CD14-positive monocyte (primary cell): ENCODE measurements at places on chromosomes 13 and 19. TPM values are rescaled to one million over a fixed set of nuclear protein-coding genes. Genes with fewer than 3 reads are reported as not detected.

ZGLP1 gene
- 3.5 and 5.0 TPM in 2 replicates for polyA plus RNA-seq

VN1R2 gene
- not detected in 2 replicates for polyA plus RNA-seq

ADPRHL1 gene
- polyA plus RNA-seq, result 0.27 TPM

TNFSF13B gene
- polyA plus RNA-seq, result 558 TPM

SPPL2B gene
- polyA plus RNA-seq, result 64.9 and 67.4 TPM in 2 replicates

CRB3 gene
- polyA plus RNA-seq, result not detected in 2 replicates

GJB2 gene
- polyA plus RNA-seq, result not detected

CNN1 gene
- polyA plus RNA-seq, result not detected

KASH5 gene
- polyA plus RNA-seq, result not detected

MEGF8 gene
- polyA plus RNA-seq, result 0.15 TPM

PDCD5 gene
- 84.5 TPM for polyA plus RNA-seq

KLK2 gene
- not detected in 2 replicates for polyA plus RNA-seq

DNA sequence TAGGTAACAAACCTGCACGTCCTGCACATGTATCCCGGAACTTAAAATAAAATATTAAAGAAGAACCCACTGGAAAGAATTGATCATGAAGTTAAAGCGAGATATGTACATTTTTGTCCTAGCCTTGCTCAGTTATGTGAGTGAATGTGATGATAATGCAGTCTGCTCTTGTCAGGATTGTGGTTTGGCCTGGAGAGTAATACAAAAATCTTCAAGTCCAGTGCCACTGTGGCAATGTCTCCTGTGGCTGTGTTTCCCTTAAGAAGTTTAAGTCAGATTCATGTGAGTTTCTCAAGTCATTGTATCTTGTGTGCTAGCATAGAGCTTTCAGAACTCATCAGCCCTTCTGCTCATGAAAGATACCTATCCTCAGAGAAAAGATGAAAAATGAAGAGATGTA lies 18.0 kb upstream of the ITGBL1 start:
- H3K4me3 ChIP-seq, result no peak overlapping the region
- H3K36me3 ChIP-seq, result no peaks in the 10 kb centered on the region
- DNase-seq, result no peak
- H3K27ac ChIP-seq, result no peak overlapping the region
- H3K27me3 ChIP-seq, result no peaks in the 10 kb centered on the region

GRCh38 chr19:18450021-18450930 lies 12.3 kb upstream of the ISYNA1 start:
- H3K27ac ChIP-seq, result no peak overlapping the region
- no peaks in the 10 kb centered on the region for H3K27me3 ChIP-seq
- H3K36me3 ChIP-seq, result peaks cover 88% of the 10 kb centered on the region
- H3K4me1 ChIP-seq, result no peaks in the 10 kb centered on the region

- peaks cover 2% of the 10 kb centered on the region for H3K27me3 ChIP-seq
- no peak for DNase-seq
- H3K27ac ChIP-seq, result no peak overlapping the region
- no peaks in the 10 kb centered on the region for H3K4me1 ChIP-seq
- no peaks in the 10 kb centered on the region for H3K36me3 ChIP-seq
Observed at GRCh38 chr13:53180684-53181083, 152.1 kb downstream of the OLFM4 start.

GRCh38 chr19:51607077-51607476 lies 23.1 kb downstream of the SIGLEC5 start:
- H3K36me3 ChIP-seq, result peaks cover 7% of the 10 kb centered on the region
- no peak for DNase-seq
- no peaks in the 10 kb centered on the region for H3K4me1 ChIP-seq
- peaks cover 2% of the 10 kb centered on the region for H3K27me3 ChIP-seq
- no peak overlapping the region for H3K4me3 ChIP-seq

- H3K4me3 ChIP-seq, result no peak overlapping the region
- H3K27ac ChIP-seq, result no peak overlapping the region
- H3K36me3 ChIP-seq, result no peaks in the 10 kb centered on the region
- no peaks in the 10 kb centered on the region for H3K4me1 ChIP-seq
- DNase-seq, result no peak
Observed at GRCh38 chr13:97853550-97853949, 99.9 kb upstream of the IPO5 start.

DNA sequence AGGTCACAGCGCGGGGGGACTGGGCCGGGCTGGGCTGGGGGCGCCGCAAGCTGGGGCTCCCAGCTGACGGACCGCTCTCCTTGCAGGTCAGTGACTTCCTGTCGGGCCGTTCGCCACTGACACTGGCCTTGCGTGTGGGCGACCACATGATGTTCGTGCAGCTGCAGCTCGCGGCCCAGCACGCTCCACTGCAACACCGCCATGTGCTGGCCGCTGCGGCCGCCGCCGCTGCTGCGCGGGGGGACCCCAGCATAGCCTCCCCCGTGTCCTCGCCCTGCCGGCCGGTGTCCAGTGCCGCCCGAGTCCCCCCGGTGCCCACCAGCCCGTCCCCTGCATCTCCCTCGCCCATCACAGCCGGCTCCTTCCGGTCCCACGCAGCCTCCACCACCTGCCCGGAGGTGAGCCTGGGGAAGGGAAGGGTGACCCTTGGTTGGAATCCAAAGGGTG lies 5.7 kb downstream of the MIDN start:
- H3K27ac ChIP-seq, result peak overlapping the region; percentile 94
- DNase-seq, result no peak
- peaks cover 49% of the 10 kb centered on the region for H3K36me3 ChIP-seq
- peak overlapping the region; percentile 99 for H3K4me3 ChIP-seq
- H3K4me1 ChIP-seq, result peaks cover 52% of the 10 kb centered on the region

GRCh38 chr13:46743191-46743590 lies 53.8 kb downstream of the ESD start:
- DNase-seq, result no peak
- no peak overlapping the region for H3K27ac ChIP-seq
- H3K36me3 ChIP-seq, result peaks cover 54% of the 10 kb centered on the region
- no peaks in the 10 kb centered on the region for H3K27me3 ChIP-seq
- no peak overlapping the region for H3K4me3 ChIP-seq
- H3K4me1 ChIP-seq, result no peaks in the 10 kb centered on the region

DNA sequence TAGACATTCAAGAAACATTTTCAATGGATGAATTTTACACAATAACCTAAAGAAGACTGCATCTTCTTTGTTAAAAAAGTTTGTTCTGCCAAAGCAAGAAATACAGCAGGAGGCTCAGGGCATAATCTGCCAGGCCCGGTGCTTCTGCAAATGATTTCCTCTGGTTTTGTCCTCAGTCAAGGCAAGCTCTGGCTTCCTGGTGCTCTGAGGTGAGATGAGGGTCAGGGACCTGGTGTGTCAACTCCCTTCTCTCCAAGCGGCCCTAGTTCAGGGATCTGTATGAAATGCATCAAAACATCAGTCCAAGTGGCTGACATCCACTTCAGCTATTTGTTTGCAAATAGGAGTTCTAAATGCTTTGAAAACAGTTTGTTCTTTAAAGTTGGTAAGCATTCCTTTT lies 31.6 kb downstream of the LACC1 start:
- no peaks in the 10 kb centered on the region for H3K4me1 ChIP-seq
- H3K4me3 ChIP-seq, result no peak overlapping the region
- H3K27ac ChIP-seq, result no peak overlapping the region

- no peak overlapping the region for H3K27ac ChIP-seq
- H3K4me3 ChIP-seq, result no peak overlapping the region
- no peaks in the 10 kb centered on the region for H3K36me3 ChIP-seq
- no peak for DNase-seq
- no peaks in the 10 kb centered on the region for H3K4me1 ChIP-seq
Observed at GRCh38 chr13:101258071-101258470, 158.2 kb downstream of the NALCN start.

GRCh38 chr19:57248646-57249045 lies 8.2 kb downstream of the ZNF805 start:
- H3K36me3 ChIP-seq, result peaks cover 98% of the 10 kb centered on the region
- no peaks in the 10 kb centered on the region for H3K27me3 ChIP-seq
- no peak overlapping the region for H3K27ac ChIP-seq
- no peak overlapping the region for H3K4me3 ChIP-seq
- DNase-seq, result no peak

DNA sequence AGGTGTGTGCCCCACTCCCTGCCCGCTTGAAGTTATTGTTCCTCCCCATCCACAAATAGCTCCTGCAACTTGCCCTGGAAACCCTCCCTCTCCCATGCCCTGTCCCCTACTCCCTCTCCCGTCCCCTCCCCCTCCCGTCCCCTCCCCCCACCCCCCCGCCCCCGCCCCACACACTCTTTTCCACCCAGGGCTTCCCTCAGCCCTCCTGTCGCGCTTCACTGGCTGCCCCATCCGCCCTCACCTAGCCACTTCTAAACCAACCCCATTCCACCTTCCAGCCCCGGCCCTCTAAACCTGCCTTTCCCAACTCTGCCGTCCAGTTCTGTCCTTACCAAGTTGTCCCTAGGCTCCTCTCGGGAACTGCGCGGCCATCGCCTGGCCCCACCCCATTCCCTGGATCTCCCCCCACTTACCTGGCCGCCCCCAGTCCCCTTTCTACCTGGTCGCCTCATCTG lies 993 bp downstream of the RGL3 start:
- DNase-seq, result no peak
- peaks cover 68% of the 10 kb centered on the region for H3K27me3 ChIP-seq
- no peaks in the 10 kb centered on the region for H3K36me3 ChIP-seq
- H3K4me1 ChIP-seq, result peaks cover 45% of the 10 kb centered on the region
- H3K27ac ChIP-seq, result no peak overlapping the region

- no peaks in the 10 kb centered on the region for H3K4me1 ChIP-seq
- no peaks in the 10 kb centered on the region for H3K36me3 ChIP-seq
- no peak overlapping the region for H3K4me3 ChIP-seq
Observed at GRCh38 chr13:105774739-105775460, 760.6 kb downstream of the EFNB2 start.

DNA sequence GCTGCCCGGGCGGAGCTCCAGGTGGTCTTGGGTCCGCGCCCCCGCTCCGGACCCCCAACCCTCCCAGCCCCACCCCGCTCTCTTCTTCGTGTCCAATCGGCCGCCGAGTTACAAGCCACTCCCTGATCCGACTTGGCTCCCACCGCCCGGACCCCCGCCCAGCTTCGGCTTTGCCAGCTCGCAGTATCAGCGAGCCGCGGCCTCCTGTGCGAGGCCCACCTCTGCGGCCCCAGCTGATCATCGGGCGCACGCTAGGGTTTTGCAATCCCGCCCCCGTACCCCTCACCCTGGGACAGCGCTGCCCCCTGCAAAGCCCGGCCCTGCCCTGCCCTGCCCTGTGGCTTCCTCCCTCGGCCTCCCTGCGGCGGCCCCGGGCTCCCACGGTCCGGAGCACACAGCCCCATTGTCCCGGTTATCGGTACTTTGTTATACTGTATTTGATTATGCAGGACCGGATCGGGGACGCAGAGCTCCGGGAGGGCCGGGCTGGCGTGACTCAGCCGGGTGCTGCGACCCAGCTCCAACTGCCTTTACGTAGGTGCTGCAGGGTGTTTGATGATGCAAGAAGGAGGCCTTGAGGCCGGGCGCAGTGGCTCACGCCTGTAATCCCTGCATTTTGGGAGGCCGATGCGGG lies 598 bp upstream of the LPAR2 start:
- H3K27me3 ChIP-seq, result no peaks in the 10 kb centered on the region
- peak overlapping the region; percentile 7 for H3K4me3 ChIP-seq
- no peak overlapping the region for H3K27ac ChIP-seq
- H3K36me3 ChIP-seq, result peaks cover 52% of the 10 kb centered on the region
- DNase-seq, result peak; percentile 74

DNA sequence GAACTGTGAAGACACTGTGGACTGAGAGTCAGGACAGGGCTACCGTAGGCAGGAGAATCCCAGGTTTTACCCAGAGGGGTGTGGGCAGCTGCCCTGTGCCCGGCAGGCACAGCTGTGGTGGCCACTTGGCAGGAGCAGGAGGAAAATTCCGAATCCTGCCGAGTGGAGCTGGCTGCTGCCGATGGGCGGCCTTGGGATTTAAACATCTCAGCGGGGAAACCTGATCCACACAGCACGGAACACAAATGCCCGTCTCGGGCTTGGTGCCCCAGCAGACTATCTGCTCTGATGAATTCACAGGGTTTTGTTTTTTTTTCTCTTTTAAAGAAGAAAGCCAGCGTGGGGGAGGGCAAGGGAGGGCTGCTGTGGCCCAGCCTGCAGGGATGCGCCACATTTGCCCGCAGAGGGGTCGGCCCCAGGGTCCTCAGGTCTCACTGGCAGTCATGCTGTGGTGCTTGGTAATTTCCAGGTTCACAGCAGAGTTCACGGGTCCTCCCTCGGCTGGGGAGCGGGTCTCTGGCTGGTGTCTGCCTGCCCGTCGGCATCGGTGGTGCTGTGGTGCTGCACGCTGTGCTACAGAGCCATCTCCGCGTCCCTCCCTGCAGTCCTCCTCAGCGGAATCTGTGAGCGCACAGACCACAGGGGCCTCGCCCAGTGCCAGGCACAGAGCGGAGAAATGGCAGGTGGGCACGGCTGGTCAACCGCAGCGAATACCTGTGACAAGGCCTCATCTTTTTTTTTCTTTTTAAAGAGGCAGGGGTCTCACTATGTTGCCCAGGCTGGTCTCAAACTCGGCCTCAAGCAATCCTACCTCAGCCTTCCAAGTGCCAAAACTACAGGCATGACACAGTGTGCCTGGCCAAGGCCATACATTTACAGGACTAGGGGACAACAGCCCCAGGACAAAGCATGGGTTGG lies 28.1 kb downstream of the MPND start:
- peaks cover 10% of the 10 kb centered on the region for H3K36me3 ChIP-seq
- peaks cover 70% of the 10 kb centered on the region for H3K4me1 ChIP-seq
- no peak overlapping the region for H3K4me3 ChIP-seq

GRCh38 chr13:95659500-95659899 lies 15.0 kb upstream of the DZIP1 start:
- no peaks in the 10 kb centered on the region for H3K4me1 ChIP-seq
- H3K27me3 ChIP-seq, result no peaks in the 10 kb centered on the region
- DNase-seq, result no peak
- no peaks in the 10 kb centered on the region for H3K36me3 ChIP-seq

- no peak overlapping the region for H3K4me3 ChIP-seq
- H3K27me3 ChIP-seq, result peaks cover 2% of the 10 kb centered on the region
- DNase-seq, result no peak
- H3K36me3 ChIP-seq, result no peaks in the 10 kb centered on the region
Observed at GRCh38 chr13:43196750-43197370, 173.5 kb downstream of the DNAJC15 start.

- DNase-seq, result no peak
- no peaks in the 10 kb centered on the region for H3K36me3 ChIP-seq
- no peak overlapping the region for H3K27ac ChIP-seq
- H3K4me3 ChIP-seq, result no peak overlapping the region
Observed at GRCh38 chr13:52797176-52797575, 51.3 kb downstream of the PCDH8 start.

- no peak overlapping the region for H3K4me3 ChIP-seq
- no peak for DNase-seq
- no peaks in the 10 kb centered on the region for H3K36me3 ChIP-seq
- no peak overlapping the region for H3K27ac ChIP-seq
- H3K4me1 ChIP-seq, result no peaks in the 10 kb centered on the region
Observed at GRCh38 chr13:109904218-109904617, 117.8 kb upstream of the IRS2 start.
